ENCODE measurements at places on chromosomes 3 and 15. TPM values are rescaled to one million over a fixed set of nuclear protein-coding genes. Genes with fewer than 3 reads are reported as not detected.
A peak's percentile ranks its signal among the peaks of the same experiment; 100 is the strongest.

ZNF80 gene
- not detected for total RNA-seq

MAP1A gene
- total RNA-seq = 182 TPM

LMAN1L gene
- 7.9 TPM for total RNA-seq

OIP5 gene
- total RNA-seq = not detected

SMAD6 gene
- total RNA-seq = 50.2 TPM

SI gene
- total RNA-seq = not detected

DAPK2 gene
- total RNA-seq = 31.8 TPM

AHSG gene
- not detected for total RNA-seq

ARPP19 gene
- total RNA-seq = 131 TPM

SUSD5 gene
- total RNA-seq = 0.78 TPM

GRCh38 chr15:89910891-89911626, 1.7 kb downstream of the ARPIN start:
- no peak for DNase-seq

- DNase-seq = no peak
Observed at GRCh38 chr3:140290105-140290504, 355.1 kb downstream of the CLSTN2 start.

- DNase-seq = no peak
Observed at GRCh38 chr3:16890597-16891333, 6.0 kb downstream of the PLCL2 start.

DNA sequence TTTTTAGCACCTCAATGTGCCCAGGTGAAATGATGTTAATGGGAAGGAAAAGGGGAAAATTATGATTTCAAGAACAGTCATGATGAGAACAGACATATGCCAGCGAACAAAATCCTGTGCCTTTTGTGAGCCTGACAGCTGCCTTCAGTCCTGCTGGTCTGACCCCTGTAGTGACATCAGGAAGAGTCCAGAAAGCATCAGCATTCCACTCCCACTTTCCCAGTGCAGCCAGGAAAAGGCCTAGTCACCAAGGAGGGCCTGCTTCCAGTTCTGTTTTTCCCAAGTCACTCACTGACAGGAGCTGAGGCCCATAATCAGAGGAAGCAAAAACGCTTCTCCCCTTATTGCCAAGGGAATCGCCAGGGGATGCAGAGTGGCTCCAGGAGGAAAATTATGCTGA, 218.4 kb downstream of the ABHD5 start:
- no peak for DNase-seq

DNA sequence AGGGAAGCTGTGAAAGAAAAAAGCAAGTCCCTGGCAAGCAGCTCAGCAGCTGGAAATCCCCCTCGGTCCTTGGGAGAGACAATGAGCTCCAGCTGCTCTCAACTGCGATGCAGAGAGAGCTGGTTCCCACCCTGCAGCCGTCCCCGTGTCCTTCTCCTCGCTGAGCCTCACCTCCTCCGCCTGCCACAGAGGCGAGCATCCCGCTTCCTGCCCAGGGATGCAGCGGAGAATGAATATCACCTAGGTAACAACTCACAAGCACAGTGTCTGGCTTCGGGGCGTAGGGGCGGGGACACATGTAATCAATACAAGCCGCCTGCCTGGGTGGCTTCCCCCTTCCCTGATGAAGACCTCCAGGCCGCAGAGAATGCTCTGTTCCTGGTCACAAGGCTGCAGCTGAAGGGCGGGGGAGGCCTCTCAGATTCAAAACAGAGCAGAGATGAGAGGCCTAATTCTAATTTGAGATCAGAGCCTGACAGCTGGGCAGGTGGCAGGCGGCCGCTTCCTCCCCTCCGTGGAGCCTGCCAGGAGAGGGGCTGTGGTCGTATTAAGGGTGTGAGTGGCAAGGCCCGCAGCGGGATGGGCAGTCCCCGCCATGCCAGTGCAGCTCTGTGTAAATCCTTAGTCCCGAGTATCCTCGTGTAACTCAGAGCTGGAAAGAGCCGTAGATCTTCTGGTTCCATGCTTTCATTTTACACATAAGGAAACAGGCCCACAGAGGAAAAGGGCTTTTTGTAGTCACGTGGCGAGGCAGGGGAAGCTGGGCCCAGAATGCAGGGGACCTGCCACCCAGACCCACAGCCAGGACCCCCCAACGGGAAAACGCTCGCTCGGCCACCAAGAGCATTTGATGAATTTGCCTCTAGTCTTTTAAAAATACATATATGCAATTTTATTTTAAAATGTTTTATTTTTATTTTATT, 24.3 kb downstream of the ZDHHC19 start:
- no peak for DNase-seq

DNA sequence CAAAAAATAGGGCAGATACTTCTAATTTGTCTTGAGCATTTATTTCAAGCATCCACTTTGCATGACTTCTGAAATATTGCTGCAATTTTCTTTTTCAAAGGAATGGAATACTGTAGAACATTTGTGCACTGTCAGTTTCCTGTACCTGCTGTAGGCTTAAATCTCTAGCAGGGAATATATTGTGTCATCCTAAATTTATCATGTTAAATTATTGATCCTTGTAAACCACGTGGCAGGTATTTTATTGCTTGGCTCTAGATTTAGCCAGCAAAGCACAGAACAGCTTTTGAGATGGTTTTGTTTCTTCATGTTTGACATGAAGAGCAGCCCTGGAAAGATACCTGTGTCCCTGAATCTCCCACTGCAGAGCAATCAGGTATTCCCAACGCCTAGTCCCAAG, 470.1 kb downstream of the GABRG3 start:
- no peak for DNase-seq

- no peak for DNase-seq
Observed at GRCh38 chr3:136620436-136620835, 131.7 kb downstream of the STAG1 start.

DNA sequence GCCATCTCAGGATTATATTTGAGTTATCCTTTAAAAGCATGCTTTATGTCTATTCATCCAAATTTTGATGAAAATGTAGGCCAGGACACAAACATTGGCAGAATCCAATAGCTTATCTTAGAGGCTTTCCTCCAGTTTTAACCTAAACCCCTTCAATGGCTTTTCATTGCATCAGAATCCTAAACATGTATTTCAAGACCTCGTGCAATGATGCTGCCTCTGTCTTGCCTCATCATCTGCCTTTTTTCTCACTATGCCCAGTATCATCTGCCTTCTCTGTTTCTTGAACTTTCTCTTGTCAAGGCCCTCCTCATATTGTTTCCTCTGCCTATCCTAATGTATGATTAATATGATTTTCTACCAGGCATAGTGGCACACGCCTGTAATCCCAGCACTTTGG, 76.1 kb upstream of the MAP4 start:
- no peak for DNase-seq

- DNase-seq = peak; percentile 84
Observed at GRCh38 chr3:55571913-55572312, 84.8 kb upstream of the WNT5A start.

GRCh38 chr15:82986442-82986780, 401 bp downstream of the RAMAC start:
- DNase-seq = no peak

GRCh38 chr3:173588556-173588955, 191.0 kb downstream of the NLGN1 start:
- no peak for DNase-seq

GRCh38 chr15:40981186-40981585, 27.9 kb downstream of the CHAC1 start:
- no peak for DNase-seq

- no peak for DNase-seq
Observed at GRCh38 chr3:173238091-173238490, 97.1 kb upstream of the SPATA16 start.

- DNase-seq = no peak
Observed at GRCh38 chr3:38524141-38524739, 28.1 kb downstream of the EXOG start.

- DNase-seq = no peak
Observed at GRCh38 chr3:181896605-181897004, 184.9 kb downstream of the SOX2 start.

GRCh38 chr3:194946091-194946490, 260.4 kb downstream of the FAM43A start:
- DNase-seq = no peak

DNA sequence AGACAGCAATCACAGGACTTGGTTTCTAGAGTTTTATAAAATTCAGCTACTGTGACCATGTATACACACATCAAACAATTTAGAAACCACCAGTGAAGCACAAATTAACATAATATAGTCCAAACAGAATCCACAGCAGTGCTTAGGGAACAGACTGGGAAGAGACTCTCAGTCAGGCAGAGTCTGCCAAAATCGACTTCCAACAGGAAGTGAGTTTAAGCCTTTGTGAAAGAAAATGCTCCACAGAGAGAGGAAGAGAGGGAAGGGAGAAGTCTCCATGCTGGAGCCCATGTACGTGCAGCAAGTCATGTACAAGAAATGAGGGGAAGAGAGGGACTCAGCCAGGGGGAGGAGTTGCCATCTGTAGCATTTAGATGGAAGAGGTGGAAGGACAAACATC, 172.6 kb downstream of the IL5RA start:
- no peak for DNase-seq

DNA sequence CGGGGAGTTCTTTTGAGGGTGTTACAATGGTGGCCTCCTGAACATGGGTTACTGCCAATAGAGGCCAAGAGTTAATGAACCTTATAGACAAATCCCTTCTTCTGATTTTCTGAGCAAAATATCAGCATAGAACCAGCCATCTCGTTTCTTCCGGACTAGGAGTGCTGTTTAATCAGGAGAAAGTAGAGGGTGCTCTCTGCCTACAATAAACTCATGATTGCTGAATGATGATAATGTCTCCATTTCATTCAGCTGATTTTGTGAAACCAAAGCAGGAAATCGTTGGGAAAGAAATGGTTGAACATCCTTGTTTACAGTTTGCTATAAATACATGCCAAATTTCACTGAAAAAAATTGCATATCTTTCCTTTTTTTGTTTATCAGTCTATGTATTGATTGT, 142.8 kb upstream of the PLSCR5 start:
- DNase-seq = no peak

GRCh38 chr3:169780742-169781141, 7.5 kb downstream of the MYNN start:
- no peak for DNase-seq

All from cardiac septum (tissue), 1 donor.